ENCODE measurements at places on chromosomes 12 and 14. TPM values are rescaled to one million over a fixed set of nuclear protein-coding genes. Genes with fewer than 3 reads are reported as not detected.

AKAP6 gene
- total RNA-seq, result 0.10 TPM

PTPRB gene
- total RNA-seq, result 63.4 TPM

PLEKHD1 gene
- total RNA-seq, result not detected

MAP4K5 gene
- total RNA-seq, result 89.6 TPM

PTPN6 gene
- 1.2 TPM for total RNA-seq

IL31 gene
- total RNA-seq, result not detected

SIX6 gene
- total RNA-seq, result not detected

HCAR3 gene
- total RNA-seq, result not detected

WNT1 gene
- not detected for total RNA-seq

KITLG gene
- 80.9 TPM for total RNA-seq

VRTN gene
- not detected for total RNA-seq

ARF3 gene
- total RNA-seq, result 119 TPM

WSCD2 gene
- not detected for total RNA-seq

ZC3H10 gene
- 3.0 TPM for total RNA-seq

SERPINA9 gene
- not detected for total RNA-seq

SLC22A17 gene
- 0.20 TPM for total RNA-seq

ALDH1L2 gene
- total RNA-seq, result 3.7 TPM

CYP27B1 gene
- 0.53 TPM for total RNA-seq

TMPRSS12 gene
- total RNA-seq, result not detected

BMAL2 gene
- 29.8 TPM for total RNA-seq

SDR9C7 gene
- not detected for total RNA-seq

CS gene
- 157 TPM for total RNA-seq

CYP46A1 gene
- 0.15 TPM for total RNA-seq

IL23A gene
- not detected for total RNA-seq

SLC39A9 gene
- 56.2 TPM for total RNA-seq

CACNA1C gene
- 0.05 TPM for total RNA-seq

RNU4-1 gene
- total RNA-seq, result under 0.01 TPM

OAS3 gene
- 94.5 TPM for total RNA-seq

BCL7A gene
- 6.3 TPM for total RNA-seq

FOXG1 gene
- total RNA-seq, result not detected

SRRM4 gene
- not detected for total RNA-seq

GYS2 gene
- total RNA-seq, result not detected

PPP4R4 gene
- total RNA-seq, result not detected

CTSG gene
- total RNA-seq, result not detected

DBX2 gene
- total RNA-seq, result not detected

KRT7 gene
- 351 TPM for total RNA-seq

KRT2 gene
- not detected for total RNA-seq

TC2N gene
- 1.0 TPM for total RNA-seq

TMEM229B gene
- total RNA-seq, result 6.9 TPM

RFC5 gene
- 29.0 TPM for total RNA-seq

DDX11 gene
- 27.3 TPM for total RNA-seq

GPRC5A gene
- total RNA-seq, result 57.3 TPM

RNU7-1 gene
- not detected for total RNA-seq

MIP gene
- not detected for total RNA-seq

LPAR5 gene
- not detected for total RNA-seq

LRTM2 gene
- total RNA-seq, result not detected

INTS13 gene
- 44.1 TPM for total RNA-seq

LRP1-AS gene
- not detected for total RNA-seq

C14orf180 gene
- not detected for total RNA-seq

TRPV4 gene
- 3.4 TPM for total RNA-seq

FAM90A1 gene
- not detected for total RNA-seq

USP44 gene
- 0.44 TPM for total RNA-seq
